ENCODE measurements at places on chromosomes 4 and X.

GRCh38 chr4:173746424-173746823 is 216.4 kb upstream of the HAND2 start:
- no peak for DNase-seq

DNA sequence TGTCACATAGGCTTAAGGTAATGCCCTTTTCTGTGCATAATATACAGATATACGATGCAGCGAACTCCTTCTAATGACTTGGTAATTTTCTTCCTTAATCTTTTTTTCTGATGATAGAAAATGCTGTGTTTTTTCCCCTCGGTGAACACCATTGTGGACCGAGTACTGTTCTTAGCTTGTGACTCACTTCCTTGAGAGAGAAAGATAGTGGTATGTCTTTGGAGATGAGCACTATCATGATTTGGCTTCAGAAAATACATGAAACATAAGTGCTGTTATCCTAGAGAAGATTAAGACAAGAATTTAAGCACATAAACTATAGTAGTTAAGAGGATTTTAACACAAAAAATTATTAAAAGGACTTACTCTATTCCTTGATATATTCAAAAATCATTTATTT is 63.9 kb downstream of the RS1 start:
- no peak for DNase-seq

- DNase-seq: no peak
Measured at GRCh38 chrX:78119521-78120227, 15.6 kb downstream of the PGK1 start.

DNA sequence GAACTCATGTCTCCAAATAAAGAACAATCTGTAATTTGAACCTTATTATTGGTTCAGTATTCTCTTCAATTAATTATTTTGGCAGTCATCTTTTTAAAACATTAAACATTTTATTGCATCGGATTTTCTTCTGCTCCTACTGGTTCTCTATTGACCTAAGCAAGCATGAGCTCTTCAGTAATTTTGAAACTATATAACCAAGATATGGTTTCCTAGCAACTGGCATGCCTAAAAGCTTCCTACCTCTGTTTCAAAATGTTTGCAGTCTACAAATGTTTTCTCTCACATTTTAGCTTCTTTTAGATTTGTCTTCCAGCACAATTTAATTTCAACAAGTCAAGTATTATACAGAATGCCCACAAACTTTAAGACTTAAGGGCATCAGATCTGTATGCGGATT is 371.3 kb downstream of the GPM6A start:
- no peak for DNase-seq

DNA sequence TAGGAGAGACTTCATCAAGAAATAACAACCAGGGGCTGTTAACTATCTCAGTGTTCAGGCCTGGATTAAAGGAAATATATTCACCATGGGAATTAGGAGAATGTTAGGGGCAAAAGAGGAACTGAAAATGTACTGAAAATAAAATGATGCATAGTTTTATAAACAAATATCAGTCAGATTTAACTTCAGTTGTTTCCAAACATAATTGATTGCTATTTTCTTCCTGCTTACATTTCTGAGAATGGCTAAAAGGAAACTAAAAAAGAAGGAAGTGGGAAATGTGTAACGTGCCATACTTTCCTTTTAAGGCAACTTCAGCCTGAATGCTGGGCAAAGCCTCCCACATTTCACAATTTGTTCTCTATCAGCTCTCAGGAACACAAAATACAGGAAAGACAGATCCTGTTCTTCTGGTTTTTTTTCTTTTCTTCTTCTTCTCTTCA is 178.1 kb downstream of the MAML3 start:
- DNase-seq: no peak

DNA sequence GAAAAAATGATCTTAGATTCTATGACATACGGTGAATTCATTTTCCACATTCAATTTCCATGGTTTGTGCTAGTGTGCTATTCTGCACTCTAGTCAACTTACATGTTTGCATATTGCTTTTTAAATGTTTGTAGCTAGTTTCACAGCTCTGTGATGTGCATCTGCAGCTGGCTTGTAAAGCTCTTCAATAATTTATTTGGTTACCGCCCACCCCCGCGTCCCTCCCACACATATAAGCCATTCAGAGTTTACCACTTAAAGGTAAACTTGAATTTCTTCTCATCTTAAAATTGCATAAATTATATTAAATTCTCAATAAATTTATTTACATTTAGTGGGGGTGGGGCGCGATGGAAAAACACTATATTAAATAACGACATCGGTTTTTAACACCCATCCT is 291 bp upstream of the NBDY start:
- DNase-seq: no peak

GRCh38 chr4:168857546-168858314 is 152.3 kb downstream of the CBR4 start:
- peak; percentile 44 for DNase-seq

- no peak for DNase-seq
Measured at GRCh38 chr4:181548873-181549575, 694.2 kb upstream of the TENM3 start.

GRCh38 chr4:45701621-45702020 is 422.2 kb downstream of the GABRG1 start:
- no peak for DNase-seq

GRCh38 chrX:103423955-103424638 is 47.8 kb downstream of the BEX3 start:
- no peak for DNase-seq

DNA sequence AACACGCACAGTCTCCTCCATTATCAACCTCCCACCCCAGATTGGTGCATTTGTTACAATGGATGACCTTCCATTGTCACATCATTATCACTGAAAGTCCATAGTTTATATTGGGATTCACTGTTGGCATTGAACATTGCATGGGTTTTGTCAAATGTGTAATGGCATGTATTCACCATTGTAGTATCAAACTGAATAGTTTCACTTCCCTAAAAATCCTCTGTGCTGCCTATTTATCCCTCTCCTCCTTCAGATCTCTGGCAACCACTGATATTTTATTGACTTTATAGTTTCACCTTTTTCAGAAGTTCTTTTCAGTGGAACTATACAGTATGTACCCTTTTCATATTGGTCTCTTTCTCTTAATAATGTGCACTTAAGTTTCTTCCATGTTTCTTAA is 1565.4 kb downstream of the PCDH18 start:
- no peak for DNase-seq

DNA sequence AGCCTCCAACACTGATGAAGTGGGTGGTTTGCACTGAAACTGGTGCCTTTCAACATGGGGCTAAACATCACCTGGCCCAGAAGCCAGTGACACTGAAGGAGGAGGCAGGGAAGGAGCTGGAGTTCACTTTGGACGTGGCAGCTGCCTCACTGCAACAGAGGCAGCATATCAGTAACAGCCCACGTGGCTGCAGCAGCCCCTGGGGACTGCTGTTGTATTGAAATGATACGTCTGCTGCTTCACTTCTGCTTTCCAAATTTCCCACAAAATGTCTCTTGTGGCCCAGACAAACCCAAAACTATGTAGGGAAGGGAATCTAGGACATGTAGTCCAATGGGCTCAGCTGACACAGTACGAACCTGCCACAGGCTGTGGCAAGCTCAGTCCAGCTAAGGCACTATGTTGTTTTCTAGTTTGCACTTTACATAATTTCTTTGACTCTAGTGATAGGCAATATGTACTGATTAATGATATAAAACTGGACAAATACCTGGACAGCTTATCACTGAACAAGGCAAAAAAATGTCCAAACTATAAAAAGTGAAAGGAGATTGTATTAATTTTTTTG is 84.7 kb upstream of the RAPGEF2 start:
- DNase-seq: no peak

GRCh38 chr4:172202480-172203076 is 389.4 kb downstream of the GALNTL6 start:
- peak; percentile 14 for DNase-seq

DNA sequence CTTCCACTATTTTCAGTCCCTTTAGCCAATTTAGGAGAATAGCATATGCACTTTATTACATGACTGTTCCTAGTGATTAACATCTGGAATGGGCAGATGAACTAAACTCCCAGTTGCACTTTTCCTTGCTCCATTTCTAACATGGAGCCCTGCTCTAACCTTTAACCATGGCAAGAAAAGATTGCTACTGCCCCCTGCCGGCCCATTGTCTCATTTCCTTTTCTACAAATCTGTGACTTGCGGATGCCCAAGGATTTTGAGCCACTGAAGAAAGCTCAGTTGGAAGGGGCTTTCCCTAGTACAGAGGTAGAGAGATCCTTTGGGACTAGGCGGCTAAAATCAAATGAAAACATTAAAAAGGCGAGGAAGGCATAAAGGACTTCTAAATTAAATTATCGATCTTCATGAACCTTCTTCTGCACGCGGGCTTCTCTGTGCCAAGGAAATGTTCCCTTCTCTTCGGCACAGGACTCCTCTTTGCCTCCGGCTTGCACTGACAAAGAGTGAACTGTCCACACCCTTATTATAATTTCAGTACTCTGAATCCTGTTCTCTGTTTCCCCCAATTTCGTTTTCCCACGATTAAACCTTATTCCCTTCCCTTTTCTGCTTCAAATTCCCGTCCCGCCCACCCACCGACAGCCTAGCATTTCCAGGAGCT is 577 bp upstream of the GLRA2 start:
- DNase-seq: peak; percentile 12

GRCh38 chr4:184347251-184348239 is 126.8 kb downstream of the IRF2 start:
- no peak for DNase-seq

DNA sequence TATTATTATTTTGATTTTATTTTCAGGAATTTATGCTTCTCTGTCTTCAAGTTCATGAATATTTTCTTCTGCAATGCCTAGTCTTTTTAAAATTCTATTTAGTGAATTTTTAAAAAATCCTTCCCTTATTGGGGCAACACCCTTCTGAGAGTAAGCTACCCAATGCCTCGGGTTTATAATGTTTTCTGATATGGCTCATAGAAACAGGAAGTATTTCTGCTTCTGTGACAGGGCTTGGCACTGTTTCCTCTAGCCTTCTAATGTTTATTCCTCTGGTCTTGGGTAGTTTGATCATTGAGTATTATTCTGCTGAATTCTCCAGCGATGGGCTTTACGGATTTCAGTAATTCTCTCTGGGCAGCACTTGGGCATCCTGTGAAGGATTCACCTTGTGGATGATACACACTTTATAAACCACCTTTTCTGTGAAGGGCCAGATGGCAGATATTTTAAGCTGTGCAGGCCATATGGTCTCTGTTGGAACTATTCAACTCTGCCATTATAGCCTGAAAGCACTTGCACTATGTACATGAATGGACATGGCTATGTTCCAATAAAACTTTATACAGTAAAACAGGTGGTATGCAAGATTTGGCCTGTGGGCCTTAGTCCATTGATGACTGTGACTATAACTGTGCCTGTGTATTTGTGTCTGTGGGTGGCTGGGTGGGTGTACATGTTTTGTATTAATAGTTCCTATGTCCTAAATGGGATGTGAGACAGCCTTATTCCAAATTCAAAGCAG is 95.9 kb upstream of the FAT1 start:
- DNase-seq: no peak

DNA sequence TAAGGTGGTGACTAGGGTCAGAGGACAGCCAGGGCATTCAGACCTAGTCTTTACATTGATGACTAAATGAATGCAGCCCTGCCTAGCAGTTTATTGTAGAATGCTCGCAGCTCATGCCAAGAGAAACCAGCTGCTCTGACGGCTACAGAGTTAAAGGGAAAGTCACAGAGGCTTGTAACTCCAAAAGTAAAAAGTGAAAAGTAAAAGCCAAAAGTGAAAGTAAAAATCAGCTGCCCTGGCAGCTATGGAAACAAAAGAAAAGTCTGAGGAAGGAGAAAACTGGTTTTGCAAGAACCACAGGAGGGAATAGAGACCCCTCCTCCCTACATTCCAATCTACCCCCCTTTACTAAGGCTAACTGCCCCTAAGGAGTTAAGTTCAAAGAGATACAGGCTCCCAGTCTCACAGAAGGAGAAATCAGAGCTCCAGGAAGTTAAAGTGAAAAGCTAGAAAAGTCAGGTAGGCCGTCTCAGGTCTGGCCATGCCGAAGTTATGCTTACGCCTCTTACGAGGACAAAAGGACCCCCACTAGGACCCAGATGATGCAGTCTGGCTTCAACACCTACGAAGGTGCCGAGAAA is 6.0 kb downstream of the GAGE10 start:
- no peak for DNase-seq

DNA sequence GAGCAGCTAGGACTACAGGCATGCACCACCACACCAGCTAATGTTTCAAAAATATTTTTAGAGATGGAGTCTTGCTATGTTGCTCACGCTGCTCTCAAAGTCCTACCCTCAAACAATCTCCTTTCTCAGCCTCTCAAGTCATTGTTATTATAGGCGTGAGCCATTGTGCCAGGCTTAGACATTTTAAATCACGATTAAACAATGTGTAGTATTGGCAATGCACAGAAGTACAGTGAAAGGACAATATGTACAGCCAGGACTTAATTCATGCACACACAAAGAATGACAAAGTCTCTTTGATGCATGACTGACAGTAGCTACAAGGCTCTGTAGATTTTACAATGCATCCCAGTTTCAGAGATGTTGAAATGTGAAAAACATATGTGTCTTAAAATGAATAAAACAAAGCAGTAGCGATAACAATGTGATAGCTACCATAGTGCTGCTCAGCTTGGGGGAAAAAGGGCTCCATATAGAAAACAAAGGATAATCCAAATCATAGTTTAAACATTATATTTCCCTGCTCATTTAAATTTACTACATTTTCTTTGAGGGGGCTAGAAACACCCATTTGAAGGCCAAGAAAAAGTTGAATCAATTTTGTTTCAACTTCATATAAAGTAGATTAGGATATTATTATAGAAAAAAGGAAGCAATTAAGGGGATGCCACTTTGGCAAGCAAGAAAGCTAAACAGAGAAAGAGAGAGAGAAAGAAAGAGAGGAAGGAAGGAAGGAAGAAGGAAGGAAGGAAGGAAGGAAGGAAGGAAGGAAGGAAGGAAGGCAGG is 272.4 kb upstream of the SMIM31 start:
- no peak for DNase-seq

DNA sequence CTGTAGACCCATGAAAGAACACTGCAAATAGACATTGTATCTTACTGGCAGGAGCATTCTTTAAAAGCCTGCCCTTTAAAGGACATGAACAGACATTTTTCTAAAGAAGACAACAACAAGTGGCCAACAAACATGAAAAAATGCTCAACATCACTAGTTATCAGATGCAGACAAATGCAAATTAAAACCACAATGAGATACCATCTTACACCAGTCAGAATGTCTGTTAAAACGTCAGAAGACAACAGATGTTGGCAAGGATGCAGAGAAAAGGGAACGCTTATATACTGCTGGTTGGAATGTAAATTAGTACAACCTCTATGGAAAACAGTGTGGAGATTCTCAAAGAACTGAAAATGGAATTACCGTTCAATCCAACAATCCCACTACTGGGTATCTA is 77.2 kb downstream of the ATP10D start:
- DNase-seq: no peak

DNA sequence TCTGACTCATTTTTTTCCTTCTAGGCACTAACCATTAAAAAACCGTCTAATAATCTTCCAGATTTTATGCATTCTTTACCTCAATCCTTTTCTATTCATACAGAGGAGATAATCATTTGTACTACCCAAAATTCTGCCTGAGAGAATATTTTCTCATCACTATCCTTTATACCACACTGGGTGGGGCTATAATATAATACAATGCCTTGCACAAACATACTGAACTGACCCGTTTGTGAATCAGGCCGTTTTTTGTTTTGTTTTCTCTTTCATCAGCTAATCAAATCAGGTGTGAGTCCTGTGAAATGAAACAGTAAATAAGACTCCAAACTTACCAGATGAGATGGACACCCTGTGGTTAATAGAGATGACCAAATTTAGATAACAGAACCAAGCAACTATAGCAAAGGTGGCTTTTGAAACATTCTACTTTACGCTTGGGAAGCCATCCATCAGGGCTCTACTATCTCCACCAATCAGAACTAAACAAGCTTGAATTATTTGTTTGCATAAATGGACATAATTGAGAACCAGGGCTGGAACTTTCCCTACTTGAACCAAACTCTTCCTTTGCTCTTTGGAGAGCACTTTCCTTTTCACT is 573.0 kb downstream of the GABRG1 start:
- no peak for DNase-seq

All from AG08396 (cell line).